Stimulated activated CD8-positive, alpha-beta memory T cell treated with anti-CD3 and anti-CD28 coated beads, Interleukin-2, amount 100 ng/mL, for 1 hour (primary cell): ENCODE measurements at places on chromosomes 1 and 21.

DNA sequence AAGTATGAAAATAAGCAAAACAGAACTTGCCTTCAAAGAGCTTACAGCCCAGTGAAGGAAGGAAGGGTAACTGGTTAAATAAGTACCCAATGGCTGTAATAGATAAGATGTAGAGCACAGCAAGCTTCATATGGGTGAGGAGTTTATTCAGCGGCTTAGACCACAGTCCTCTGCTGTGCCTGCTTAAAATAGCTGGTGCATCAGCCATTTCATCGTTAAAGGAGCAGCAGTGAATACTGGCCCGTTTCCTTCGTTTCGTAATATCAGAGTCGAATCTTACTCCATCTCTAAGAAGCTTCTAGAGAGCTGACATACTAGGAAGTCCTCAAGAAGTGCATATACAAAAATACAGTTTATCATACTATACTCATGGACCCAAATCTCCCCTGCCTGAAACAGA is 286.5 kb downstream of the NFIA start:
- no peak for DNase-seq

DNA sequence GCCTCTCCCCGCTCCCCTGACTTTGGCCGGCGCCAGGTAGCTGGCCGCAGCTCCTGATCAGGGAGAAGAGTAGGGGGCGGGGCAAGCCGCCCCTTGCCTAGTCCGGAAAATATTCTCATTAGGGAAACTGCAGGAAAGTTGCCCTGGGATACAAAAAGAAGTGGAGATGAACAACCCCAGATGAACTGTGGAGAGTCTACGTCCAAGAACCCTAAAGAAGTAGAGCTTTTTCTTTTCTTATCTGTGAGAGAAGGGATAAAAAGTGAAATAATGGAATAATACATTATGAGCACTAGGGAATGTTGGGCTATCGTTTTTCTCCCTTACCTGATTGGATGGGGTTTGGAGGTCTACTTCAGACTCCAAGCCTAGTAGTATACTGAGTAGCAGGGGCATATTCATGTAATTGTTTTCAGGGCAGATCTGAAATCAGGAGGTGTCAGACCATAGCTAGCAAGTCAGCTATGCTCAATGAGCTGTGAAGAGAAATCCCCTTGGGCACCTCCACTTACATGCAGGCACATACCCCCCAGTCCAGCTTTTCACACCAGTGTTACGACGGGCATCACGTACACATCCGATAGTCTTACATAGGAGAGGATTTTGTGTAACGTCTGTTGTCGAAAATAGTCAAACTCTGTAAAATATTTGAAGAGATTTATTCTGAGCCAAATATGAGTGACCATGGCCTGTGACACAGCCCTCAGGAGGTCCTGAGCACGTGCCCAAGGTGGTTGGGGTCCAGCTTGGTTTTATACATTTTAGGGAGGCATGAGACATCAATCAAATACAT is 1.7 kb upstream of the DUSP10 start:
- no peak for DNase-seq

GRCh38 chr1:4430406-4431365 is 223.7 kb upstream of the AJAP1 start:
- no peak for DNase-seq

DNA sequence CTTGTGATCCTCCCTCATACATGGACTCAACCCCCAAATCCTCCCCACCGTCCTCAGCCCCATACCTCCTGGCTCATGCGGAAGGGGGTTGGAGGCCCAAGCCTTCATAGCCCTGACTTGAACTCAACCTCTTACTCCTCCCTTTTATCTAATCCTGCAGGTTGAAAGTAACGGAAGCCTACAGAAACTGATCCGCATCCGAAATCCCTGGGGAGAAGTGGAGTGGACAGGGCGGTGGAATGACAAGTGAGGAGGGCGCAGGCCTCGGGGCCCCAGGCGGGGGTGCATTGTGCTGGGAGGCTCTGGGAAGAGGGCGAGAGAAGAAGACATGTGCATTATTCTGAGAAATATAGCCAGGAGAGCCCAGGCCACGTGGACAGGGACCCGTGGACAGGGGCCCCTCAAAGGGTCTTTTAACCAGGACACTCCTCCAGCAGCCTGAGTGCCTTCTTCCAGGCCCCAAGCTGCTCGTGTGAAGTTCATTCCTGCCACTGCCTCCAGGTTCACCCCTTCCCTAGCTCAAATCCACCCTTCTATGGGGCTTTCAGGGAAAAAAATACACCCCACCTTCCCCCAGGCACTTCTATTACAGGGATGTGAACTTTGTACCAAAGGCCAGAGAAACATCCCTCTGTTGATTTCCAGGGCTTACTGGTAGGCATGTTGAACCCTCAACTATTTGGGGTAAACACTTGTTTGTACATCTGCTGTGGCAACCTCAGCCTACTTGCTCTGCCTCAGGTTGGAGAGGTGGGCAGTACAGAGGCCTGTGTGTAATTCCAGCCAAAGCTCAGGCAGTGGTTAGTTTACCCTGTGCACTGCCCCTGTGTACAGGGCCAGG is 38.6 kb downstream of the CAPN2 start:
- no peak for DNase-seq

GRCh38 chr1:15412843-15413242 is 3.2 kb downstream of the EFHD2 start:
- no peak for DNase-seq
